ENCODE measurements at places on chromosomes 11 and 22.

DNA sequence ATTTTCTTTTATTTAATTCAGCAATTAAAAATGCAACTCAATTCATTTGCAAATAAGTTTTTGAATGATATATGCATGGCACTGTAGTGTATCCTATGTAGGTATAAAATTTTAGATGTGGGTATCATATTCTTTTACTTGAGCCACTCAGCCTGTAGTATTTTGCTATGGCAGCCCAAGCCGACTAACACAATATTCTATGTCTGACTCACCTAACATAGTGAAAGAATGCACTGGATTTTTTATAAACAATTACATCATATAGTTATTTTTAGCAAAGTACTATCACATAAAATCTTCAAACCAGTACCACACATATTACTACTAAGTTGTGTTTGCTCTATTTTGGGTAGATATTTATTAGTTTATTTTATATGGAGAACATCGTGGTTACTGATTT, 21.9 kb upstream of the GRIA4 start:
- DNase-seq = no peak

DNA sequence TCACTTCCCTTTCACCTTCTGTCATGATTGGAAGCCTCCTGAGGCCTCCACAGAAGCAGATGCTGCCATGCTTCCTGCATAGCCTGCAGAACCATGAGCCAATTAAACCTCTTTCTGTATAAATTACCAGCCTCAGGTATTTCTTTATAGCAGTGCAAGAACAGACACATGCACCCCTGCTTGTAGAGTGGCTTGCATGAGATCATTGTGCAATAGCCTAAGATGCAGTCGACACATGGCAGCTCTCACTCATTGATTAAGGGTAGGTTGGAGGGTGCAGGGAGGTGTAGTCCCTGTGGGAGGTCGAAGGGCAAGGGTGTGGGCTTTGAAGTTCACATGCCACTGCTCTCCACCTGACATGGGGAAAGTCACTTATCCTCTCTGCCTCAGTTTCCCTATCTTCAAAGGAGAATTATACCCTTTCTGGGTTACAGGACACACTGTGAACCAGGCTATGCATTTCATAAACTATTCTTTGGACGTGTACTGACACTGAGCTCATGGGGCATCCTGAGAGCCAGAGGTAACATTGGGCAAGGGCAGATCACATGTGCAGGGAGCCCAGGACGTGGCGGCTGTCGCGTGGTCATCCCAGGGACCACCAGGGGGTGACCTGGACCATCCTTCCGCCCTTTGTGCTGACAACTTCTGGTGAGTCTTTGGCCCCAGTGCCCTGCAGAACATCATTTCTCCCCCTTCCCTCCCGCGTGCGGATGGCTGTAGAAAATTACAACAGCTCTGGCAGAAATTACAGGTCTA, 69.2 kb upstream of the SHANK2 start:
- DNase-seq = no peak

GRCh38 chr11:119624102-119624615, 104.8 kb downstream of the NECTIN1 start:
- DNase-seq = peak; percentile 92

DNA sequence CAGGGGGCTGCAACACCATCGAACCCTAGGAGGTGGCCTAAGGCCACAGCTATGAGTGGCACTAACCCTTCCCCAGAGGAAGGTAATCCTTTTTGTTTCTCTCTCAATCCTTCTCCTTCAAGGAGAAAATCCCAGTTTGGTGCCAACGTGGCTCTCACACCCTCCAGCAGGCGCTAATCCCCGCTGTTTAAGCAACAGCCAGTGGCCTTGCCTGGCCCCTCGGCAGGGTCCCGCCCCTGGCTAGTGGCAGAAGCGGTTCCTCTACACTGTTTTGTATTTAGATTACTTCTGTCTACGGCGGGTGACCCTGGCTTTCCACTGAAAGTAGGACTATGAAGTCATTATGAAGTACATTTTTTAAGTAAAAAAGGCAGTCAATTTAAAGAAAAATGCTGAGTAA, 15.5 kb downstream of the GNAZ start:
- no peak for DNase-seq

DNA sequence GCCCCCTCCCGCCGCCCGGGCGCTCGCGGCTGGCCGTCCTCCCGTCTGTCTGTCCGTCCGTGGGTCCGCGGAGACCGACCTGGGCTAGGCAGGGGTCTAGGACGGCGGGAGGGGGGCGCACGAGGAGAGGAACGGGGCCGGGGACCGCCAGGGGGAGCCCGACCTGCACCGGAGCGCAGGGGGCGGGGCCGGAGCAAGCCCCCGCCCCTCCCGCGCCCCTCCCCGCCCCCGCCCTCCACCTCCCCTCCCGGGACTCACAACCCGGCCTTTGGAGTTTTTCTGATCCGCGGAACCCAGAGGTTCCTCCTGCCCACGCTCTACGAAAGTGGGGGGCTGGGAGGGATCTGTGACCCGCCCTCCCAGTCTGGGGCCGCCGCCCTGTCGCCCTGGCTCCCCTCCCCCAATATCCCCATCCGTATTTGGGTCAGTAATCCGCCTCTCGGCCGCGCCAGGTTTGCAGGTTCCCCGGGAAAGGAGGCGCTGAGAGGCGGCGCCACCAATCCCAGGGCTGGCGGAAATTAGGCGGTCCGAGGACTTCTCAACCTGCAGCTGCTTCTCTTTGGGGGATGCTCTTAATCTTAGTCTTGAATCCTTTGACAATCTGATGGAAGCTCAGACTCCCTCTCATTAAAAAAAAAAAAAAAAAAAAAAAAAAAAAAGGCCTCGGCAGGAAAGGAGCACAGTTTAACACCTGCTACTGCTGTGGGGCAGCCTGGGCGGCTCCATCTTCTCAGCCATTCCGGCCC, 925 bp upstream of the KCNJ11 start:
- peak; percentile 94 for DNase-seq

- DNase-seq = no peak
These were observed 959 bp downstream of the JOSD1 start for GRCh38 chr22:38699784-38700183.

DNA sequence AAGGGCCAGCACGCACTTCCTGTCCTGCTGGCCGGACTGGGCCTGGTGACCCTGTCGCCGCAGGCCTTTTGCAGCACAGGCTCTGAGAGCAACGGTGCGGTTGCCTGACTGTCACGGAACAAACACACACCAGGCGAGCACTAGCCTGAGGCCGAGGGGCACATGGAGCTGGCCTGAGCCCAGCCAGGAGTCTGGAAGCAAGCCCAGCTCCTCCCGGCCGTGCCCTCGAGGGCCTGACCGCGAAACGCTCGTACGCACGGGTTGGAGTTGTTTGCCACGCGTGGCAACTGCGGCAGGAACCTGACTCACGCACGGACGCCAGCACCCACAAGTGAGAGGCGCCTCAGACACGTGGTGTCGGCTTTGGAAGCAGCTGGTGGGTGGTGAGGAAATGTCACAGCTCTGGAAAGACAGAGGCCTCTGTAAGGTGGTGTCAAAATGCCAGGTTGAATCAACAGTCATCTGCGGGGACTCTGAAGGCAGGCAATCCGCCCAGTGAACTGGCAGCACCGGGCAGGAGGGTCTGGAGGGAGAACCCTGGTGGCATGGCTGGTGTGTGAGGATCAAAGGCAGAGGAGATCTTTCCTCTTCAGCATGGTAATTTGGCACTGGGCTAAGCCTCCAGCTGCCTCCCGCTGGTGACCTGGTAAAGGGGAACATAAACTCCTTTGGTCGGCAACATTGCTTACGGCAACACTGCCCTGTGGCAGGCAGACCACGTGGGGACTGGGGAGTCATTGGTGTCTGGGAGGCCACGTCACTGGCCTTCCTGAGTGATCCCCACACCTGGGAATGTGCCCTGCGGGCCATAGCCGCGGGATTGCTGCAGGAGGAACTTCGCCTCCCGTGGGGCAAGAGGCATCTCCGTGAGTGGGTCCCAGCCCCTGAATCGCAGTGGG, 15.3 kb upstream of the IL17REL start:
- peak; percentile 57 for DNase-seq

- DNase-seq = no peak
These were observed 77.7 kb upstream of the B3GAT1 start for GRCh38 chr11:134489728-134490127.

DNA sequence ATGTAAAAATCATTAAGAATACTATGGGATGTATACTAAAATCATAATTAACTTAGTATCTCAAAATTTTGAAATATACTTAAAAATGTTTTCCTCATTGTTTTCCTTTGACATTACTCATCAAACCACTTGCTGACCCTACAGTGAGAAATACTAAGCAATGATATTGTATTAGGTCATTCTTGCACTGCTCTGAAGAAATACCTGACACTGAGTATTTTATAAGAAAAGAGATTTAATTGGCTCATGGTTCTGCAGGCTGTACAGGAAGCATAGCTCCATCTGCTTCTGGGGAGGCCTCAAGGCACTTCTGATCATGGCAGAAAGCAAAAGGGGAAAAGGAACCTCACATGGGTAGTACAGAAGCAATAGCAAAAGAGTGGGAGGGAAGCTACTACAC, 950.9 kb upstream of the CHORDC1 start:
- no peak for DNase-seq

- DNase-seq = no peak
These were observed 343.3 kb upstream of the CTSC start for GRCh38 chr11:88680806-88681205.

DNA sequence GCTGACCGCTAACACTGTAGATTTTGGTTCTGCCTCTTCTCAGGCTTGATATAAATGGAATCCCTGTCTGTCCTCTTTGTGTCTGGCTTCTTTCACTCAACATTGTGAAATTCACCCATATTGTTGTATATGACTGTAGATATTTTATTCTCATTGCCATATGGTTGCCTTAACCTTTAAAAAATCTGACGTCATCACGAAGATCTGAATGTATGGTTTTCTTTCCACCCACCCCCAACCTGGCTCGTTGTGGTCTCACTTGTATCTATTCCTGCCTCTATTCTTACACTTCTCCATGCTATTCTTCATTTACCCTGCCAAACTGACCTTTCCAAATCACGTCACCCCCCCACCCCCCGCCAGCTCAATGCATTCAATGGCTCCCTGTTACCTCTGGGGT, 21.9 kb upstream of the C22orf42 start:
- DNase-seq = no peak

All from 8988T (cell line).